ENCODE measurements at places on chromosomes 6 and 20.

DNA sequence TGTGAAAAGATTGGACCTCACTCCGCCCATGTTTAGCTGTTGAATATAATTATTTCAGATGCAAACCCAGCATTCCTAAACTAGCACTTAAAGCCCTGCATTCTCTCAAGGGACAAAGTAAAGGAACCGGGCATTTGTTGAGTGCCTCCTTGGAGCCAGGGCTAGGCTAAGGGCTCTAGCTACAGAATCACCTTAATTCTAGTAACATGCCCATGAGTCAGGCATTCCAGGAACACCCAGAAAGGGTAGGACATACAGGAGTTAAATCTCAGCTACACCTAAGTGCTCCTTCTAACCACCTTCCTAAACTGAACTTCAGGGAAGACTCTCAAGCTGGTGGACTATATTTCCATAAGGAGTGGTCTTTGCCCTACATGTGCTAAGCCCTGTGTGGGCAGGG is 89.4 kb downstream of the SLC24A3 start:
- no peak for DNase-seq

GRCh38 chr6:152176268-152176667 is 368.8 kb downstream of the ESR1 start:
- no peak for DNase-seq

DNA sequence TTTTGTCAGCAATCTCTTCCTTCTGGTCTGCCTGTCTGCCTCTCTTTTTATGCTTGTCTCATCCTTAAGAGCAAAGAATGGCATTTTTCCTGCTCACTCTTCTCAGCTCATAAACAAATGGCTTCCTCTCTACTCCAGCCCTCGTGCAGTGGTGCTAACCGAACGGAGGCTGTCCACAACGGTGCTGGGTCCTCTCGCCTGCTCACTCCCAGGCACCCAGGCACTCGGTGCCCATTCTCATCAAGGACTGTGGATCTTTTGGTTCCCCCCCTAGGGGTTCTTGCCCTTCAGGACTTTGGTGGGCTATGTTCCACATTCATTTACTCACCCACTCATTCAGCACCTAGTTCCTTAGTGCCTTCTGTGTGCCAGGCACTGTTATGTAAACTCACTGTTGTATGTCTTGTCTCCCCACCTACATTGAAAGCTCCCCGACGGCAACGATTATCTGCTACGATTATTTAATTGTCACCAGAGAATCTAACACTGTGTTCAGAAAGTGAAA is 113.9 kb downstream of the FYN start:
- DNase-seq = no peak

DNA sequence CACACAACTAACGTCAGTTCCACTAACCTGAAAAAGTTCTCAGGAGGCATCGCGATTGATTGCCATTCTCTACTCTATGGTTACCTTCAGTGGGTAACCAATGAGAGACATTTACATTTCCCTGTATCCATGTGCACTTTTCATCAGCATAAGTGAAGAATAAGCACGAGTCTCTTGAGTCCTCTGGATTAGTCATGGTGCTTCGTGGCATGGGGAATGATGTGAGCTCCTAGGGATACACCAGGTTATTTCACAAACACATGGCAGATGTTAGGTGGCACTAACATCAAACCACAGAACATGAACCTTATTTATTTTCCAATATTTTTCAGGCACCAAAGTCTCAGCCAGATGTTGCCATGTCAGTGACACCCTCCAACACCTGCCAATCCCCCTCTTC is 64.0 kb downstream of the FYN start:
- peak; percentile 77 for DNase-seq

DNA sequence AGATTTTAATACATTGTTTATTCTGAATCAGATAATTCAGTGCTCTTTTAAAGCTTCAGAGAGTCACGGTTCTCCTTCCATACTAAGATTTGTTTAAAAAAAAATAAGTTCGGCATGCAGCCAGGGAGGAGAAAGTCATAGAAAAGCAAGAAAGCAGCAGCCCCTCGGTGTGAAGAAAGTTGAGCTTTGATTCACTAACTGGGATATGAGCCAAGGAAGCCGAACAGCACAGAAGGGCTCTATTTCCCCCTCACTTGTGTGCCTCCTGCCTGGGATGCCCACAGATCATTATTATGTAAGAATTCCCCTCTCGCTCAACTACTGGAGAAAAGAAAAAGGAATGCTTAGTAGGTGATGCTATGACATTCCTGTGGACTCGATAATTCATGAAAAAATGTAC is 69.3 kb upstream of the SYNJ2 start:
- peak; percentile 34 for DNase-seq

GRCh38 chr6:26224940-26225847 is 138.0 kb downstream of the HFE start:
- DNase-seq = no peak

GRCh38 chr6:105226598-105227294 is 46.9 kb upstream of the POPDC3 start:
- DNase-seq = no peak

DNA sequence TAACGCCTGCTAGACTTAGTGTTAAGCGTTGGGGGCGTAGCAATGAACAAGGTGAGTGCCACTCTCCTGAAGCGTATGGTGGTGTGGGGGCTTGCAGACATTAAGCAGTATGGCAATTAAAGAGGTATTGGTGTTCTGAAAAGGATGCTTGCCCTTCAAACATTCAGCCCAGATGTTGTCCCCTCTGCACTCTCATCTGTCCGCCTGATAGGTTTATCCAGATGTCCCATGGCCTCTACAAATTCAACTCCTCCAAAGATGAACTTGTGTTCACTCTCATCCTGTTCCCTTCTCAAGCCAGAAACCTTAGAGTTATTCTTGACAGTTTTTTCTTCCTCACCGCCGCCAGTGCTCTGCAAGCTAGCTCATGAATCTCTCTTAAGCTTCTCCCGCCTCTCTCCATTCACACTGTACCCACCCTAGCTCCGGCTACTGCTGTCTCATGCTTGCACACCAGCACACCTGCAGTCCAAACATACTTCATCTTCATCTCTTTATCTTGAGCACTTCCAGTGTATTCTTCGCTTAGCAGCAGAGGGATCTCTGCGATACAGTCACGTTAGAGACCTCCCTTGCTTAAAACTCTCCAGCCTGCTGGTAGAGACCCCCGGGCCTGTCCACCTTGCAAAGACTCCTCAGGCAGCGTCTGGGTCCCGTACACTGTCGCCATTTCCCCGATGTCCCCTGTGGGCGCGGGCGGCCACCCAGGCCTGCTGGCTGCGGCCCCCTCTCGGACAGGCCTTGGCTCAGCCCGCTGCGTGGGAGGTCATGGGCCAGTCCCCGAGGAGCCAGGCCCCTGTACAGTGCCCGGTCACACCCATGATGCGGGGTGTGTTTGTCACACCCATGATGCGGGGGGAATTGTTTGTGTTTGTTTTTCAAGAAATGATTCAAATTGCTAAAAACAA is 962 bp downstream of the DDX27 start:
- no peak for DNase-seq

DNA sequence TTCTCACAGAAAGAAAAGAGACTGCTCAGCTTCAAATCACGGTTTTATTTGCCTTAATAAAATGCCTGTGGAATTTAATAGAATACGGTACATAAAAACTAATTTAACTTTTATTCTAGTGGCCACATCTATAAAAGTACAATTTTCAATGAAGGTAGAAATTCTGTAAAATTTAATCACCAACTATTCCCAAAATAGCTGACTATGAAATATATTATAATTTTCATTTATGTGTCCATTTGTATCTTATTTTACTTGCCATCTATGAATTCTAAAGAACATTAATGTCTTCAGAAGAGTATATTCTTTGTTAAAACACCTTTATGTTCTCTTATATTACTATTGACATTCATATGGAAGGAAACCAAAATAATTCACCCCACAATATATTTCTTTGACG is 192.6 kb downstream of the BTBD3 start:
- no peak for DNase-seq

- DNase-seq = no peak
Observed at GRCh38 chr20:52432740-52433139, 241.2 kb upstream of the ZFP64 start.

DNA sequence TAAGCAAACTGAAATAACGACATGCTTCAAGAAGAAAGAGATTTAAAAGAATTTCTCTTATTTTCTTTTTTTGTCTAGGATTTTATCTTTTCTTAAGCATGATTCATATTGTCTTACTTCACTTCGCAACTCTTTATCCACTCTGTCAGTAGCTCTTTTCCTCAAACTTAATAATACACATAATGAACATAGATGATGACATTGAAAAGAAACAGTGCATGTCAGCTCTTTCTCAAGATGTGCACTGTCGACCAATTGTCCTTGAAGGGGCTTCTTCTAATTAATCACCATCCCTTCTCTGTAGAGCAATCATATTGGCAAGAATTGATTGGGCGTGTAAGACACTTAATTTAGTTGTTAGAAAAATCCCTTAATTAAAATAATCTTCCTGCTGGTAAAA is 356.5 kb downstream of the EYS start:
- no peak for DNase-seq

DNA sequence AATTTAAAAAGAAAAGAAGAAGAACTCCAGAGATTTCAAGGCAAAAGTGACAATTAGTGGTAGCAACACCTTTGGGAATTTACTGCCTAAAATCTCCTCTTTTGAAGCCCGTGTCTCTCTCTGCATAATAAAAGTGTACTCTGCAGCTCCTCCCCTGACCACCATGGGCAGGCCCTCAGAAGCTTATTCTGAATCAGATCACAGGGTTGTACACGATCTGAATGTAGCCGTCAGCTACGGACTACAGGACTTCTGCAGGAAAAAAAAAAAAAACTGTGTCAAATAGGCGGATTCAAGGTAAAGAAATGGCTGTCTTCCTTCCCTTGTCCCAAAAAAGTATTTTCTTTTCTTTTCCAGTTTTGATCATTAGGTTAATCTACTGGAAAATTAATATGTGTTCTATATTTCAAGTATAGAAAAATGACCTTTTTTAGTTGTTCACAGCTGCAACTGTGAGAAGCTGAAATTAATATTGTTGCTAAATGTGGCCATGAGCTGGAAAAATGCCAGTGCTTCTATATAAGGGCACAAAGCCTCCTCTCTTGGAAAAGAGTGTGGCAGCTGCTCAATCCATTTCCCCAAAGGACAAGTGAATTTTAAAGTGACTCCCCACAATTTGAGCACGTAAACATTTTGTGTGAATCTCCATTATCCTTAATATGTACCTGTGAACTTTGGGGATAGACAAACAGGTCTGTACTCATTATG is 397.4 kb downstream of the C6orf118 start:
- no peak for DNase-seq

DNA sequence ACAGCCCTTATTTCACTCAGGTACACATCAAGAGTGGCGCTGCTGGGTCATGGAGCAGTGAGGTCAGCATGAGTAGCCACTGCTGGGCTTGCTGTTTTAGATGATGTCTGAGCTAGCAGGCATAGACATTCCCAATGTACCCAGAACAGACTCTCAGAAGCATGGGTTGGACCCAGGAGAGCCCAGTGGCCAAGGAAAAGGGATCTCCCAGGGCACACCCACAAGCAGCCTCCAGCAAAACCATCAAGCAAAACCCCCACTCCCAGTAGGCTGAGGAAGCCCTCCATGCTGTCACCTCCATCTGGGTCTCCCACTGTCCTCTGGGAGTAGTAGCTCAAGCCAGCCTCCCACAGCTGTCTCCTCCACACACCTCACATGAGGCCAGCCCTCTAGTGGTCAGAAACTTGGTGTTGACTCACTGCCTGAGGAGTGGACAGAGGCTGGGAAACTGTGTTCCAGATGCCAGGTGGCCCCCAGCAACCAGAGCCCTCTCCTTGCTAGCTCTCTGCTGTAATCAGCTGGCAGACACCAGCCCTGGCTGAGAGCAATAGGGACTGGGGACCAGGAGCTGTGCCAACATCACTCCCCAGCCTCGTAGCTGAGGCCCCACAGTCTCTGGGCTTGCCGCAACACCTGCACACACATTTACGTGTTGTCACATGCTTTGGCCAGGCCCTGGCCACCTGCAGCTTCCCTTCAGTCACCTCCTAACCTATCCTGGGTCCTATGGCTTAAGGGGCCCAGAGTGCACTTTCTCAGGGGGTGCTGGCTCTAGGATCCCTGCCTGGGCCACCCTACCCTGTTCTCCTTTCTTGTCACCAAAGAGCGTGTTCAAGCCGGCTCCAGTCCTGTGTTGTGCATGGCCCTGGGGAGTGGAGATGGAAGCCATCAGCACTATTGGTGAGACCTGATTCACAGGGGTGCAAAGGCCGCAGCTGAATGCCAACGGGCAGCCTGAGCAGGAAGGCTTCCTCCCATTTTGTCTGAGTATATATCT is 1.9 kb upstream of the AP5S1 start:
- peak; percentile 70 for DNase-seq

- no peak for DNase-seq
Observed at GRCh38 chr6:116966675-116967576, 89.9 kb downstream of the RFX6 start.

DNA sequence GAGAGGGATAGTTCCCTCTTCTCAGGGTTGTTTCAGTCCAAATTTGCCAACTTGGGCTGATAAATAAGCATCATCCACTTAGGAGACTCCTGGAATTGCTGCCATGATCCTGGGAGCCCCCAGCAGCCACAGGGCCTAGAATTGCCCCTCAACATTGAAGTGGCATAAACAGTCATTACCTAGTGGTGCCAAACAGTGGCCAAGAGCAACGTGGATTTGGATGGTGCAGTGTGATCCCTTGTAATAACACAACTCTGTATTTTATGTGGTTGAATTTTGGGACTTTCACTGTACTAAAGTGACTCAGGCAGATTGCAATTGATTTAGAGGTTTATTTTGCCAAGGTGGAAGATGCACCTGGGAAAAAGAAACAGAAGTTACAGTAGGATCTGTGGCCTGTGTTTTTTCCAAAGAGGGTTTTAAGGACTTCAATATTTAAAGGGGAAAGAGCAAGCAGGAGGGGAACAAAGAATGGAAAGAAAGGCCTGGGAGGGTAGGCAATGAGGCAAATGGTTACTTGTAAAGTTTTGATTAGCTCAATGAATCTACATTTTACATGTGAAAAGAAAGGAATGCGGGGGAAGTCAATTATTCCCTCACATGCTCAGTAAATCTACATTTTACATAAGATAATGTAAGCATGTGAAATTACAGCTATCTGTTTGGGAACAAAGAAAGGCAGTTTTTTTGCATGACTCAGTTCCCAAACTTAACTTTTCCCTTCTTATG is 168.0 kb upstream of the NOX3 start:
- no peak for DNase-seq

DNA sequence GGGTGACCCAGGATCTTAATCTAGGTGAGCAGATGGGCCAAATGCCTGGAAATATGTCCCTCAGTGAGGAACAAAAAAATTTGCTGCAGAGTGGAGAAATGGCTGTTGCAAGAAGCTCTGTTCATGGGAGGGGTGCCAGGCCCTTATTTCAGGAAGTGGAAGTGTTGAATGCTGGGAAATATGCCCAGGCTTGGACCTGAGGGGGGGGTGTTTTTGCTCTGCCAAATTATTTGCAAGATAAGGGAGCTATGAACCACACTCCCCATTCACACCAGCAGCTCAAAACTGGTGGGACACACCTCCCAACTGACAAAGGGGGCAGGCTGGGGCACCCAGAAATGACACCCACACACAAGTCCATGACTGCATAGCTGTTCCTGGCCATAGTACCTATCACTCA is 8.7 kb downstream of the CST4 start:
- DNase-seq = no peak

DNA sequence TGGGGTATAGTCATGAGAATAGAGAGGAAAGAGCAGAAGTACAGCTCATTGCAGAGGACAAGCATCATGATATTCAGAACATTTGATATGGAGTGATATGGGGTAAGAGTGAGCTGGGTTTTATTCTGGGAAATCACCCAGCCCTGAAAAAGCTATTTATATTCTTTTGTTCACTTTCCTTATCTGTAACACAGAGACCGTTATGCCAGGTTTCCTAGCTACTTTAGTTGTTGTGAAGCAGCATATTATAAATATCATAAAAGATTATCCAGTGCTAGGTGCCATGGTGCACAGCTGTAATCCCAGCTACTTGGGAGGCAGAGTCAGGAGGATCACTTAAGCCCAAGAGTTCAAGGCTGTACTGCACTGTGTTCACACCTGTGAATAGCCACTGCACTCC is 9.8 kb upstream of the DEFB129 start:
- no peak for DNase-seq

Measured in NCI-H524 treated with DMSO at 0.1 percent for 48 hours (cell line).